ENCODE measurements at places on chromosomes 2 and 18.

- peak; percentile 30 for DNase-seq
These were observed 206.2 kb downstream of the EXOC6B start for GRCh38 chr2:72619626-72620025.

DNA sequence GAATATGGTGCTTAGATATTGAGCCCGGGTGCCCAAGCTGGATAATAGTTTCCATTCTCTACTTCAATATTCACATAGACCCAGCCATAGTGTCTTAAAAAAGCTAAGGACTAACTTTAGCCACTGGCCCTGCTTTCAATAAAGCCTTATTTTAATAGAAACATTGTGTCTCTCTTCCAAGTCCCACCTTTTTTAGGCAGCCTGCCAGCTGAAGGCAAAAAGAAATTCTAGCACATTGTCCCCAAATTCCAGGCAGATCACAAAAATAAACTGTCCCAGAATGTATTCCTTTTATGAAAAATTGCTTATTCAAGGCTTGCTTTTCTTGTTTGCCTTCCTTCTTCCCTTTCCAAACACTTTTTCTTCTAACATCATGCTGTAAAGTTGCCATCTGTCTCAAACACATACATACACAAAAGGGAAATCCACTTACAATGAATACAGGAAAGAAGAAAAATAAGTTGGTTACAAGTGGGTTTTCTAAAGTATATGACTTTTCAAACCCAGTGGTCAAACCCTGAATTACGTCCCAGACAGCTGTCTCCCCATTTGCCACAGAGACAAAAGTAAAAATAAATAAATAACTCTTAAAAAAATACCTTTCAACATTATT, 778.5 kb downstream of the BCL11A start:
- DNase-seq = no peak

DNA sequence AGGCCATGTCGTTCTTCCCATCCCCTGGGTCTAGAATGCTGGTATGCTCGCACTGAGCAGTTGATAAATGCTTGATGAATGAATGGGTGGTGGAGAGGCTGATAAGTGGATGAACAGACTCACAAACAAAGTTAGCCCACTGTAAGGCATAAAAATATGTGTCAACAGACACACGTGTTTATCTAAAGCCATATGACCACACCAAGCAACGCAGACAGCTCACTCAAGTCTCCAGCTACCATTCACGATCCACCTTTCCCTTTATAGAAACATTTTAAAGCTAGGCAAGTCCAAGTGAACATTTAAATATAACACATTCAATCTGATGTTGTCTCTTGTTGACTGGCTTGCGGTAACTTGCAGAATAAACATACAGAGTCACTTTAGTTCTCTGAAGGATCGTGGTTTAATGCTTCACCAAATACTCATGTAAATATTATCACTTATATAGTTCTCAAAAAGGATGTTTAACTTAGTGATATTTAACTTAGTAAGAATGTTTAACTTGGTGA, 105.5 kb downstream of the NOL10 start:
- no peak for DNase-seq

DNA sequence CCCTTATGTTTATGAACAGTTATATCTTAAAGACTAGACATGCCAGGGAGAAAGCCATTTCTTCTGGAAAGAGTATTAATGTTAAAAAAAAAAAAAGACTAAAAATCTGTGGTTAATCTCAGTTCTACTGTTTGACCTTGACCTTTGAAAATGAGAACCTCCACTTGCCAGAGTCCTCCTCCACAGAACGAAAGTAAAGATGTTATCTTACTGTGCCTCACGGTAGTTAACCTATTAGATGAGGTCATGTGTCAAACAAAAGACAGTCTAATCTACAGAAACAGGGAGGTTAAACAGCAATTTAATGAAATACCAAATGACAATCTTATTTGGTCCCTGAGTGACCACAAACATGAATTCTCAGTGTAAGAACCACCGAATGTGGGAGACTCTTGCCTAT, 51.2 kb downstream of the SLC14A2 start:
- DNase-seq = no peak

DNA sequence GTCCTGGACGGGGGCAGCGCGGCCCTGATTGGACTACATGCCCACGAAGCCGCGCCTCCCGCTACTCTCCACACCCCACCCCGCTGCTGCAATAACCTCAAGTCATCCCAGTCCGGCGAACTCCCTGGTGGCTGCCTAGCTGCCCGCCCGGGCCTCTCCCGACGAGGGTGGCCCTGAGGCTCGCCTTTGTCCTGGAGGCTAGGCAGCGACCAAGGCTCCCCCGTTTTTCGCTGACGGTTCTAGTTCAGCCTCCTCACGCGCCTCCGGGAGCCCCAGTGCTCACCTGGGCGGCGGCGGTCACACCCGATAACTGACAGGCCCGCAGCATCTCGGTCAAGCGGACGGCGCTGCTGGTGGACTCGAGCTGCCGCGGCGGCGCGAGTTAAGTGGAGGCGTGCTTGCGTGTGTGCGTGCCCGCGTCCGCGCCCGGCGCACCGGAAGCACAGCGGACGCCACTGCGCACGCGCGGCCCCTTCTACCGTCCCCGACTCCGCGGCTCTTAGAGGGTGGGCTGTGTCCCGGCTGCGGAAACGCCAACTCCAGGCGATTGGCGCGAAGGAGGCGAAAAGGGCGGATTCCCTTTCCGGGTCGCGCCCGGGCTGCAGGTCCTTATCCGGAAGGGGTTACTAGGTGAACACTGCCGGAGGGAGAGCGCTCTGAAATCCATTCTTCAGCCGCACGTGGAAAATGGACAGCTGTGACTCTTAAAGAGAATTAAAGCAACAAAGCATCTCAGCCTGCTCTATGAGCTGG, at the start of gene IMMT:
Gene IMMT (minus strand): TSS at position 408 of the 753 bp plus-strand sequence. CDS start 80 bp downstream, at position 328.
- peak; percentile 98 for DNase-seq

DNA sequence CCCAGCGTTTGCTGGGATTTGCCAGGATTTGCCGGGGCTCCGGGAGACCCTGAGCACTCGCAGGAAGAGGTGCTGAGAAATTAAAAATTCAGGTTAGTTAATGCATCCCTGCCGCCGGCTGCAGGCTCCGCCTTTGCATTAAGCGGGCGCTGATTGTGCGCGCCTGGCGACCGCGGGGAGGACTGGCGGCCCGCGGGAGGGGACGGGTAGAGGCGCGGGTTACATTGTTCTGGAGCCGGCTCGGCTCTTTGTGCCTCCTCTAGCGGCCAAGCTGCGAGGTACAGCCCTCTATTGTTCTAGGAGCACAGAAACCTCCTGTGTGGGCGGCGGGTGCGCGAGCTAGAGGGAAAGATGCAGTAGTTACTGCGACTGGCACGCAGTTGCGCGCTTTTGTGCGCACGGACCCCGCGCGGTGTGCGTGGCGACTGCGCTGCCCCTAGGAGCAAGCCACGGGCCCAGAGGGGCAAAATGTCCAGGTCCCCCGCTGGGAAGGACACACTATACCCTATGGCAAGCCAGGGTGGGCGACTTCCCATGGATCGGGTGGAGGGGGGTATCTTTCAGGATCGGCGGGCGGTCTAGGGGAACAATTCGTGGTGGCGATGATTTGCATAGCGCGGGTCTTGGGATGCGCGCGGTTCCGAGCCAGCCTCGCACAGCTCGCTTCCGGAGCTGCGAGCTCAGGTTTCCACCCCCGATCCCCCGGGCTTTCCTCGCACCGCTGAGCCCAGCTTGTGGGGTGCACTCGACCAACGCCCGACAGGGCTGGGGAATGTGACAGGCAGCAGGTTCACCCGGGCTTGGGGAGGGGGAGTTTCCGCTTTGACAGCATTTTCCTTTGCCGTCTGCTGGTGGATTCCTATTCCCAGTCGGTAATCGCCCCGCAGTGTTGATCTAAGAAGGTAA, 2.8 kb downstream of the ONECUT2 start:
- DNase-seq = peak; percentile 57

- DNase-seq = no peak
These were observed 499.7 kb downstream of the PTH2R start for GRCh38 chr2:208906330-208906729.

DNA sequence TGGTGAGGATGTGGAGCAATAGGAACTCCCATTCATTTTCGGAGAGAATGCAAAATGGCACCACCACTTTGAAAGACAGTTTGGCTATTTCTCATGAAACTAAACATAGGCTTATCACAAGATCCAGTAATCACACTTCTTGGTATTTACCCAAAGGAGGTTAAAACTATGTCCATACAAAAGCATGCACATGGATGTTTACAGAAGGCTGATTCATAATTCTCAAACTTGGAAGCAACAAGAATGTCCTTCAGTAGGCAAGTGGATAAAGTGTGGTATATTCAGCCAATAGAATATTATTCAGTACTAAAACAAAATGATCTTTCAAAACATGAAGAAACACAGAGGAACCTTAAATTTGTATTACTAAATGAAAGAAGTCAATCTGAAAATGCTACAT, 440.6 kb downstream of the FBXO15 start:
- DNase-seq = no peak

DNA sequence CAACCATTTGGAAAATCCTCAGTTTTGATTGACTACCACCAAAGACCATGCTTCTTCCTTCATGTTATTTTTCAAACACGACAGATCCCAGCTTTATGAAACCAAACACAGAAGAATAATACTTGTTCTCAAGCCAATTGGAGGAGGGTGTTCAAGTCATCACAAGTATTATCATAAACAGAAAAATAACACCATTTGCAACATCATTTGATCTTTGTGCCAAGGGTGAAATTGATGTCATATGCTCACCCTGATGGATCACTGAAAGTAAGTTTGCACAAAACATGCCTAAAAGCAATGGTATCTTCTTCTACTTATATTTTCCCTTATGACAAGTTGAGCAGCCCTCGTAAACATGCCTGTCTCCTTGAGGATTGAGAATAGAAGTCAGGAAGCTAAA, 448.0 kb upstream of the ZEB2 start:
- DNase-seq = no peak

DNA sequence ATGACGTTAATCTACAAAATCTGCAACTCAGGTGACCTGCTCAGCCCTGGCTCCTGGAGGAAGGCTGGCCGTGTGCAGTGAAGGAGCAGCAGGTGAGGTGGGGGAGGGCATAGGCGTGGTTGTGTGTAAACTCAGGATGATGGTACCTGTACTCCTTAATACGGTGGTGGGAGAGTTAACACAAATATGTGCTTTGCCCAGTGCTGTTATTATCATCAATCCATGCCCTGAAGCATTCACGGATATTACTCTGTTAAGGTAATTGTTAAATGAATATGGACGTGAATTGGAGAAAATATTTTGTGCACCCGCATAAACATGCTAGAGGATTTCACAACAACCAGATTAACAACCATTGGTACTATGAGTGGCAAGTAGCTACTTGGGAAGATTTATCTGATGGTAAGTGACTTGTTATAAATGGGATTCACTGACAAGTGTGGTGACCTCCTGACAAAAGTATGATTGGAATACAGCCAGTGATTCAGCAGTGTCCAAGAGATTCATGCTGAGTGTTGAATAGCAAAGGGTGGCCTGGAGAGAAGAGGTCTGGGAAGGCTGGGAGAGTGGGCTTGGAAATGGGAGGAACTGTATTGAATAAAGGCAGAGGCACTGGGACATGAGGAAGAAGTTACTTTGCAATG, 194.1 kb downstream of the TPGS2 start:
- DNase-seq = no peak

DNA sequence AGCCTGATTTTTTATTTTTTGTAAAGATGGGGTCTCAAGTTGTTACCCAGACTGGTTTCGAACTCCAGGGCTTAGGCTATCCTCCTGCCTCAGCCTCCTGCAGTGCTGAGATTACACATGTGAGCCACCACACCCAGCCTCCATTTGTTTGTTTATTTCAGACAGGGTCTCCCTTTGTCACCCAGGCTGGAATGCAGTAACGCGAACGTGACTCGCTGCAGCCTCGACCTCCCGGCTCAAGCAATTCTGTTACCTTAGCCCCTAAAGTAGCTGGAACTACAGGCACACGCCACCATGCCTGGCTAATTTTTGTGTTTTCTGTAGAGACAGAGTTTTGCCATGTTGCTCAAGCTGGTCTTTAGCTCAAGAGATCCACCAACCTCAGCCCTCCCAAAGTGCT, 27.2 kb downstream of the UBXN4 start:
- DNase-seq = no peak

- no peak for DNase-seq
These were observed 8.3 kb downstream of the ARL5A start for GRCh38 chr2:151819920-151820319.

- no peak for DNase-seq
These were observed 618 bp downstream of the POLR2D start for GRCh38 chr2:127857265-127857808.

- no peak for DNase-seq
These were observed 15.5 kb upstream of the CDC42EP3 start for GRCh38 chr2:37686792-37687526.

- peak; percentile 29 for DNase-seq
These were observed 85.6 kb upstream of the SPOPL start for GRCh38 chr2:138415985-138416384.

GRCh38 chr2:177874686-177875085, 197.9 kb downstream of the PDE11A start:
- DNase-seq = no peak

DNA sequence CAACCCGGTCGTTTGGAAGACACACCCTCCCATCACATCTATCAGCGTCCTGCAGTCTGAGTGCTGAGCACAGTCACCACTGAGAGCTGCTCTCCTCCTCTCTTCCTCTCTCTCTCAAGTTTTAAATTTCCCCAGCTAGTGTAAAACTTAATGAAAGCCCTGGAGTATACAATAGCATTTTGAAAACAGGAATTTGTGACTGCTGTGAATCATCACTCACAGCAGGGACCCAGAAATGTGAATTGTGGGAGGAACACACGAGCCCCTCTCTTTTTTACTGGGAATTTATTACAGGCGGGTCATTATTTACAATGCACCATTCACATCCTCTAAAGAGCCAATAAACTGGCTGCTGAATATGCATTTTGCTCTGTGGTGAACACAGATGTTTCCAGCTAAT, 185.0 kb upstream of the SMIM21 start:
- DNase-seq = no peak

DNA sequence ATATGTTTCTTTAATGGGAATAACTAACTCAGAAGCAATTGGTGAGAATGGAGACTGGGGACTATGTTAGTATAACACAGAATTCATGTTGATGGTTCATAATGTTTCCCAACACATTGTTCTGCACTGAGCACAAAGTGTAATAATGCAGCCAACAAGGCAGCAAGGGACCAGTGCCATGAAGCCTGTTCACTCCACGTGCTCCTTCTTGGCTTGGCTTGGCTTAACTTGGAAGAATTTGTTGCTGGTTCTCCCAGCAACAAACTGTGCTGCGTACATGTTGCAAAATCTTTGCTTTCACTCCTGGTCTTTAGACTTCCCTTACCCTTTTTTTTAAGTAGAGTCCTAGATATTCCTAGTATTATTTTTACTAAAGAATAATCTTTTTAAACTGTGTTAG, 129.7 kb downstream of the MAP3K20 start:
- DNase-seq = peak; percentile 97

- DNase-seq = no peak
These were observed 14.9 kb downstream of the SIX2 start for GRCh38 chr2:44994377-44994776.

DNA sequence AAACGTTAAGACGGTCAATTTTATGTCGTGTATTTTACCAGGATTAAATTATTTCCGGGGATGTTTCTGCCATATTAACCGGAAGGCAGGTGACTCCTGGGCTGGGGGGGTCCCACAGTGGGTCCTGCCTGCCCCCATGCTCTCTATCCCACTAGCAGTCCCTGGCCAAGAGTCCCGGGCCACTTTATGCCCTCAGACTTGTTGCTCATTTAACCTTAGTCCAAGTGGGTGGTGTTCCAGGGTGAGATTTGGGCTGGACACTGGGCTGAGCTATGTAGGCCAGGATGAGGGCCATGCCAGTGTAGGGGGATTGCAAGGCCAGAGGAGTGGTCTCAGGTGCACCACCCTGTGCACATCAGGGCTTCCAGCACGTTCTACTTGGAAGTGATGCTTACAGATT, 24.1 kb downstream of the TWIST2 start:
- DNase-seq = no peak

- DNase-seq = no peak
These were observed 12.7 kb downstream of the INPP5D start for GRCh38 chr2:233072838-233073237.

Data from cardiac fibroblast (primary cell).